GM23338 (cell line): ENCODE measurements at places on chromosomes 3 and 15. TPM values are rescaled to one million over a fixed set of nuclear protein-coding genes. Genes with fewer than 3 reads are reported as not detected.

Gene GPX1
- 228 and 247 TPM in 2 replicates for total RNA-seq

Gene KCNAB1
- 0.08 and 0.69 TPM in 2 replicates for total RNA-seq

Gene C2CD4B
- 1.3 and 1.5 TPM in 2 replicates for total RNA-seq

Gene C2CD4A
- 0.07 and 0.19 TPM in 2 replicates for total RNA-seq

Gene MRPL47
- total RNA-seq, result 45.5 and 46.7 TPM in 2 replicates

Gene LRRC34
- total RNA-seq, result 15.7 and 19.6 TPM in 2 replicates

Gene SLC7A14
- total RNA-seq, result 0.49 and 0.58 TPM in 2 replicates

Gene TIPIN
- 25.3 and 39.0 TPM in 2 replicates for total RNA-seq

Gene POLQ
- total RNA-seq, result 14.7 and 20.6 TPM in 2 replicates

Gene MASP1
- 1.6 and 5.9 TPM in 2 replicates for total RNA-seq

Gene SEMA7A
- 11.2 and 14.1 TPM in 2 replicates for total RNA-seq

Gene P2RY1
- total RNA-seq, result 54.6 and 59.8 TPM in 2 replicates

Gene COMMD2
- 55.5 and 55.8 TPM in 2 replicates for total RNA-seq

Gene MUSTN1
- 1.4 TPM in 1 of 2 replicates, not detected in the other for total RNA-seq

Gene ZNF619
- 7.4 and 10.5 TPM in 2 replicates for total RNA-seq
